ENCODE measurements at places on chromosomes 16 and 17. TPM values are rescaled to one million over a fixed set of nuclear protein-coding genes. Genes with fewer than 3 reads are reported as not detected.

GRCh38 chr16:1548727-1549126, 15.3 kb downstream of the TMEM204 start:
- H3K27ac ChIP-seq, result no peak overlapping the region
- no peaks in the 10 kb centered on the region for H3K4me1 ChIP-seq
- H3K27me3 ChIP-seq, result no peaks in the 10 kb centered on the region
- DNase-seq, result no peak
- no peaks in the 10 kb centered on the region for H3K36me3 ChIP-seq

Gene ZNF830
- total RNA-seq, result 12.8 TPM

GRCh38 chr16:64865069-64865696, 256.7 kb downstream of the CDH11 start:
- H3K4me1 ChIP-seq, result no peaks in the 10 kb centered on the region
- H3K27ac ChIP-seq, result no peak overlapping the region
- no peaks in the 10 kb centered on the region for H3K27me3 ChIP-seq
- no peak for DNase-seq
- no peaks in the 10 kb centered on the region for H3K36me3 ChIP-seq

DNA sequence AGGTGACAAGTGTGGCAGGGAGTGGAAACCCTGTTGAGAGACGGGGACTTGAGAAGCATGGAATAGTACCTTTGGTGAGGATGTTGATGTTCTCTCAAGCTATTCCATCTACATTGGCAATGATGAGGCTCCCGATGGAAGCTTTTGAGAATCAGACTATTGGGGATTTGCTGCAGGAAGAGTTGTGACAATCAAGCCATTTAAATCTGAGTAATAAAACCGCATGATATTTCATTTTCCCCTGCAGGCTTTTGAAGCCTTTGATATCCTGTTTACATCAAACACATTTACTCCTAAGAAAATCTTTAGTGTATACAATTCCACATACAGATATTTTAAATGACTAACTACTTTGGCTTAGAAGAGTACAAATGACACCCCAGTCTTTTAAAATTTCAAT, 49.0 kb upstream of the CRYM start:
- H3K27ac ChIP-seq, result no peak overlapping the region
- no peaks in the 10 kb centered on the region for H3K27me3 ChIP-seq
- H3K4me3 ChIP-seq, result no peak overlapping the region
- peaks cover 9% of the 10 kb centered on the region for H3K4me1 ChIP-seq
- DNase-seq, result no peak

- H3K27me3 ChIP-seq, result no peaks in the 10 kb centered on the region
- H3K36me3 ChIP-seq, result peaks cover 3% of the 10 kb centered on the region
- no peak overlapping the region for H3K27ac ChIP-seq
Observed at GRCh38 chr17:37051833-37052232, 103.1 kb downstream of the AATF start.

Gene FBXL19
- total RNA-seq, result 71.5 TPM

DNA sequence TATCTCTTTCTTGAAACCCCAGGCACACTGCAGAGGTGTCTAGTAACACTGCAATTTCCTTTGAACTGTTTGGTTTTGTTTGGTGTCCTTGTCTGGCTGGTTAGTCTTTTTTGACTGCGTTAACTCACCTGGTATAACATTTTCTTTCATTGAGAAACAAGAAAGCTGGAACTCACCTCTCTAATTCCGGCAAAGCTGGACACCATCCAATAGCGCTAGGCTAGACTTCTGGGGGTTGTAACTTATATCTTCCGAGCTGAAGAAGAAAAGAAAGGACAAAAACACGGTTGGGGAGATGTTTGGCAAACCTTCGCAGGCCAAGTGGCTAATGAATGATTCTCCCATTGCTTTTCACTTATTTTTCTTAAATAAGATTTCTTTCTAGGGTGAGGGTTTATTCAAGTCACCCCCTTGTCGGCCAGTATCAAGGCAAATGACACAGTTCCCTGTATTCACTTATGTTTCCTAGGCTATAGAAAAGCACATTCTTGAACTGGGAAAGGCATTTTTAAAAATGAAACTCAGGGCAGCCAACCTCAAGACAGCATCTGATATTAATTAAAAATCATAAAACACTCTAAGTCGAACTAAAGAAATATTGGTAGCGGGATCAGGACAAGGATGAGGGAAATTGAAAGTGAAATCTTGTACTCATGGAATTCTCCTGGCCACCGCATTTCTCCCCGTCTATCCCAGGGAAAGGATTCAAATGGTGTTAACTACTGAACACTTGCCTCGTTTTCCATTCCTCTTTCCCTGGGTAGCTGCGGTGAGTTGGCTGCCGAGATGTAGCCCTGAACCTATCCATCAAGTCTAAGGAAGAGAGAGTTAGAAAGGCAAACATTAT, 95.9 kb upstream of the ZFHX3 start:
- no peaks in the 10 kb centered on the region for H3K27me3 ChIP-seq
- H3K4me3 ChIP-seq, result no peak overlapping the region
- no peaks in the 10 kb centered on the region for H3K36me3 ChIP-seq
- no peak overlapping the region for H3K27ac ChIP-seq
- H3K4me1 ChIP-seq, result peaks cover 14% of the 10 kb centered on the region

DNA sequence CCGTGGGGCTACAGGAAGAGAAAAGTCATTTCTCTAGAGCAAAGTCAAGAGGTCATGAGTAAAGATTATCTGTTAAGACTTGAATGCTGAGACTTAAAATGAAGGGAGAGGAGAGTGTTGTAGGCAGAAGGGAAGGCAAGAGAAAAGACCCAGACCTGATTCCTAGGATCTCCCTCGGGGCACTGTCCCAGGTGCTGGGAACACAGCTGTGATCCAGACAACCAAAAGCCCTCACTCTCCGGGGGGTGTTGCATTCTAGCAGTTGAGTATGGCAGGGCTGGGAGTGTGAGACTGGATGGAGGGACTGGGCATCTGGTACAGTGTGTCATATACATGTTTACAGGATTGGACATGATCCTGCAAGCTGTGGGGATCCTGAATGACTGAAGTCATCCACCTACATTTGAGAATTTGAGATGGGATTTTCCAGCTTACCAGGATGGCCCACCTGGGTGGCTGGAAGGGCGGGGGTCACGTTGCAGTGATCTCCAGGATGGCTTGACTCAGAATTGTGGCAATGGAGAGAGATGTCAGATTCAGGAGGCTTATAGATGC, 29.1 kb downstream of the ARSG start:
- H3K4me3 ChIP-seq, result no peak overlapping the region
- peaks cover 8% of the 10 kb centered on the region for H3K4me1 ChIP-seq
- H3K36me3 ChIP-seq, result no peaks in the 10 kb centered on the region
- H3K27me3 ChIP-seq, result no peaks in the 10 kb centered on the region
- no peak overlapping the region for H3K27ac ChIP-seq

Gene HOXB5
- total RNA-seq, result not detected

- H3K4me1 ChIP-seq, result peaks cover 7% of the 10 kb centered on the region
- peaks cover 5% of the 10 kb centered on the region for H3K27me3 ChIP-seq
- H3K4me3 ChIP-seq, result peak within 1 kb of the TSS; percentile 90
- peak; percentile 60 for DNase-seq
- H3K36me3 ChIP-seq, result no peaks in the 10 kb centered on the region
Observed at GRCh38 chr16:89093602-89094251, at the start of gene ACSF3. TSS of gene ACSF3 (plus strand) at chr16:89093852. CDS start at chr16:89100682, 6,830 bp downstream.

Gene FAM20A
- 1.6 TPM for total RNA-seq

DNA sequence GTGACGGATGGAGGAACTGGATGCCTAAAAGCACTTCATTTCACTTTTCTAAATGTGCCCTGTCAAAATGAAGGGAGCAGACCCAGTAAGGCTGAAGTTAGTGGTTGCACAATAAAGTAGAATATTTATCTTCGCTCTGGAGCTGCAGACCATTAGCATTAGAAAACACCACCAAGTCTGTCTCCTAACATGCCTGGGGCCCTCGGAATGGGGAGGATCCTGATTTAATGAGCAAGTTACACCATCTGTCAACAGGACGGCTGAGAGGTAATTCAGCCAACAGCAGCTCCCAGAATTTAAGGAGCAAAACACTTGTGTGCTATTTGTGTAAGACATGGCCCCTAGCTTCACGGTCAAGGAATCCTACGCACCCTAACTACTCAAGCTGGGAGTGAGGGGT, 22.3 kb downstream of the CA10 start:
- H3K4me3 ChIP-seq, result no peak overlapping the region
- no peaks in the 10 kb centered on the region for H3K36me3 ChIP-seq
- H3K27ac ChIP-seq, result no peak overlapping the region
- peak; percentile 30 for DNase-seq
- H3K4me1 ChIP-seq, result peaks cover 23% of the 10 kb centered on the region

Gene SLC25A11
- total RNA-seq, result 70.4 TPM

DNA sequence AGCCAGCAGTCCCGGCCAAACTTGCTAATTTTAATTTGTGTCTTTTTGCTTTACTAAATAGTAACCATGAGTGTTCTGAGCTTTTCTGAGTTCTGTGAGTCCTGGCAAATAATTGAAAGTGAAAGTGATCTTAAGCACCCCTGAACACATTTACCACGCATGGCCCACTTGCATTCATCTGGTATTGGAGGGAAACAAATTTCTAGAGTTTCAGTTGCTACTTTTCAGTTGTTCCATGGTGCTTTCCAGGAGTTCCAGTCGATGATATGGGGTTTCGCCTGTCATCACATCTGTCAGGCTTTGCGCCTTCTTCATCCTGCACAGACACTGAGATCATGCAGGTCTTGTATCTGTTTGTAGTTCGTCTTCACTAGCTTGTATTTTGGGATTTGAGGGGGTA, 44.1 kb downstream of the CRLF3 start:
- peaks cover 18% of the 10 kb centered on the region for H3K36me3 ChIP-seq
- H3K4me1 ChIP-seq, result no peaks in the 10 kb centered on the region

DNA sequence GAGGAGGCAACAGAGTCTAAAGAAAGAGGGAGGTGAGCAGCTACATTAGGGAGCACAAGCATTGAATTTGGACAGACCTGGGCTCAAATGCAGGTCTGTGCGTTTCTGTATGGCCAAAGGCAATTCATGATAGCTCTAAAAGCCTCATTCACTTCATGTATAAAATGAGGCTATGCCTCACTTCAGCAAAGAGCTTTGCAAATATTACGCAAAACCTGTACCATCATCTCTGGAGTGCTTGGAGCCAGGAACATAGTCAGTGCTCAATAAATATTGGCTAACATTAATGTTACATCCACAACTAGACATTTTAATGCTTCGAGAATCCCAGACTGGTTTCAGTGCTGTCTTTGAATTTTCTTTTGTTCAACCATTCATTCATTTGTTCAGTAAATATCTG, 254.7 kb upstream of the CDH11 start:
- DNase-seq, result no peak
- H3K4me1 ChIP-seq, result peaks cover 10% of the 10 kb centered on the region
- no peak overlapping the region for H3K27ac ChIP-seq
- H3K27me3 ChIP-seq, result no peaks in the 10 kb centered on the region
- no peaks in the 10 kb centered on the region for H3K36me3 ChIP-seq
- H3K4me3 ChIP-seq, result no peak overlapping the region

GRCh38 chr16:31186176-31186575, 6.2 kb downstream of the FUS start:
- H3K36me3 ChIP-seq, result peaks cover 95% of the 10 kb centered on the region
- DNase-seq, result no peak
- H3K4me3 ChIP-seq, result no peak overlapping the region
- 0 out of 2 replicates have a peak overlapping the region, but pooled peaks have one; percentile 1 for H3K27ac ChIP-seq
- peaks cover 18% of the 10 kb centered on the region for H3K4me1 ChIP-seq
- H3K27me3 ChIP-seq, result no peaks in the 10 kb centered on the region

DNA sequence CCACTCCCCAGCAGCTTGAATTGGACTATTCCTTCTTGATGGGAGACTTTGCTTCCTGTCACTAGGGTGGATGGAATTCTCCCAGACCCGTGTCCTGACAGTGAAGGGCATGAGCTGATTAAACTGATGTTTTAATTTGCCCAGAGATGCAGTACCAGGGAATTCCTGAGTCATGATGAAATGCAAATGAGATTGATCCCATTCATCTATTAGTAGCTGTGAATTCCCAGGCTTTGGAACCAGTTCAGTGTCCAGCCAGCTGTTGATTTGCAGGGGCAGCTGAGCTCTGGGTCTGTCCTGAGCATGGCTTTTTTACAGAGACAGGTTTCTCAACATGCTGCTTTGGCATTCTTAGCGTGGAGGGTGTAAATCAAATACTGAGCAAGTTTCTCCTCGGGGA, 157.9 kb downstream of the PITPNC1 start:
- no peak overlapping the region for H3K4me3 ChIP-seq
- no peak for DNase-seq
- H3K4me1 ChIP-seq, result peaks cover 29% of the 10 kb centered on the region
- 0 out of 2 replicates have a peak, but pooled peaks cover 2% of the 10 kb centered on the region for H3K36me3 ChIP-seq
- no peaks in the 10 kb centered on the region for H3K27me3 ChIP-seq

Gene CLEC10A
- total RNA-seq, result not detected

Gene RASD1
- 3.7 TPM for total RNA-seq

Gene BRIP1
- 24.2 TPM for total RNA-seq

DNA sequence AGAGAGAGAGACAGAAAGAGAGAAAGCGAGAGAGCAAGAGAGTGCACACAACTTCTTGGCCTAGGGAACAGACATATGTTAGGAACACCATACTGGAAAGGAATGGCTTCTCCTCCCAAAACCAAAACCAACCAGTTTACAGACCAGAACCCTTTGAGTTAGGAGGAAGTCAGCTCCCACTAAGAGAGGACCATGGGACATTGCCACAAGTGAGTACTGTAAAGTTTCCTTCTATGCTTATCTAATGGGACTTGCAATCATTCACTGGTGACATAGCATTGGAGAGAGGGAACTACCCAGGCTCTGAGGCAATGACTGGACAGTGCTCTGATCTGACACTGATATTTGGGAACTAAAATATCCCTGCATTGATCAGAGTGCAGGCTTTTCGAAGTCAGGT, 32.4 kb downstream of the TBC1D3B start:
- no peaks in the 10 kb centered on the region for H3K36me3 ChIP-seq
- no peak overlapping the region for H3K4me3 ChIP-seq
- H3K4me1 ChIP-seq, result no peaks in the 10 kb centered on the region
- no peaks in the 10 kb centered on the region for H3K27me3 ChIP-seq

DNA sequence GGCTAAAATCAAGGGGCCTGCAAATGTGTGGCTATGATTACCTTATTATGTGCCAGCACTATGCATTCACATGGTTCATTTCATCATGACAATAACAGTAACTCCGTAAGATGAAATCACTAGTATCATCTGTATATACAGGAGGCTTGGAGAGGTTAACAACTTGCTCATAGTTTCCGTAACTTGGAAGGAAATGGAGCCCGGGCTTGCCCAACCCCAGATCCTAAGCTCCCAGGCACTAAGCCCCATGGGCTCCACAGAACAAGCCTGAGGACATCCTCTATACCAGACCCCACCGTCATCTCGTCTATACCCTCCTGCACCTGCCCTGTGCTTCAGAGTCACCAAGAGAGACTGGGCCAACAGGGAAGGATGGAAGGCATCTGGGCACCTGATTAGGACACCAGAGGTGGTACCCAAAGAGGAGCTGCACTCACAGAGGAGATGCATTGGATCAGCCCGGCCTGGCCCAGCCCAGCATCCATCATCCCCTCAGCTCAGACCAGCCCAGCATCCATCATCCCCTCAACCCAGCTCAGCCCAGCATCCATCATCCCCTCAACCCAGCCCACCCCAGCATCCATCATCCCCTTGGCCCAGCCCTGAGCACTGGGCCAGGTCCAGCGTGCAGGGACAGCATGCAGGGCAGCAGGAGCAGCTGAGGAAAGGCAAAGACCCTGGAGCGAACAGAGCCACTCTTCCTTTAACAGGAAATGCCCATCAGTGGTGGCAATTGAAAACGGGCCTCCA, 28.5 kb downstream of the NSMCE1 start:
- H3K4me1 ChIP-seq, result peaks cover 10% of the 10 kb centered on the region
- DNase-seq, result no peak
- H3K36me3 ChIP-seq, result no peaks in the 10 kb centered on the region
- no peak overlapping the region for H3K4me3 ChIP-seq

Gene BAHCC1
- total RNA-seq, result 1.1 TPM

GRCh38 chr16:76816475-76816874, 374.5 kb upstream of the MON1B start:
- H3K36me3 ChIP-seq, result no peaks in the 10 kb centered on the region
- no peak for DNase-seq
- H3K4me1 ChIP-seq, result no peaks in the 10 kb centered on the region
- no peaks in the 10 kb centered on the region for H3K27me3 ChIP-seq
- no peak overlapping the region for H3K4me3 ChIP-seq
- H3K27ac ChIP-seq, result no peak overlapping the region
